ENCODE measurements at places on chromosomes 1 and 21.

DNA sequence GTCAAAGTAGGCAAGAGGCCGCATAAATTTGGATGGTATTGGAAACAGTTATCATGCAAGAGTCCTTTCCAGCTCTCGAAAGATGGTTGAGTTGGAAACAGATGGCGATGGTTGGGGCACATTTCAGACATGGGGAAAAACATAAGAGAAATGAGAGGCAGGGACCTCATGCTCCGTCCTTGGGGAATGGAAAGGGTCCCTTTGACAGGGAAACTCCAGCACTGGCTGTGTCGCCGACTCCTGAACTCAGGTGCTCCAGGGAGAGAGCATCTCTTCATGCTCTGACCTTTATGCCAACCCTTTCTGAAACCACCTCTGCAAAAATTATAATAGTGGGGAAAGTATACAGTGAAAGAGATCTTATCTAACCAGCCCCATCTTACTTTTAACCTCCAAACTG is 36.8 kb upstream of the COL6A2 start:
- DNase-seq: no peak

DNA sequence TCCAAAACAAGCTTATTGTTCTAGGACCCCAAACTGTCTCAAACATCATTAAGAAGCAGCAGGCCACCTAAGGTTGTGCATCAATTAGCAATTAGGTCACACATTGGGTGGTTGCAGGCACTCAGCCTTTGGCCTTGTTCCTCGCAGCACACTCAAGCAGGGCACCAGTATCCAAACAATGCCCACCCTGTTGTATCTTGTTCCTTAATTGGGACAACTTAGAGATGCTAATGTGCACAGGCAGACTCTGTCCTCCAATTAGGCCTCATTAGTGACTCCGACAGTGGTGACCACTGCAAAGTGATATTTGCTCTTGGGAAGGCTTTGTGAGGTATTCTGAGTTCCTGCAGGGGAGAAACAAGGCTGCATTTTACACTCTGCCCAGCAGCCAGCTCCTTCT is 515.1 kb upstream of the PTBP2 start:
- DNase-seq: no peak

DNA sequence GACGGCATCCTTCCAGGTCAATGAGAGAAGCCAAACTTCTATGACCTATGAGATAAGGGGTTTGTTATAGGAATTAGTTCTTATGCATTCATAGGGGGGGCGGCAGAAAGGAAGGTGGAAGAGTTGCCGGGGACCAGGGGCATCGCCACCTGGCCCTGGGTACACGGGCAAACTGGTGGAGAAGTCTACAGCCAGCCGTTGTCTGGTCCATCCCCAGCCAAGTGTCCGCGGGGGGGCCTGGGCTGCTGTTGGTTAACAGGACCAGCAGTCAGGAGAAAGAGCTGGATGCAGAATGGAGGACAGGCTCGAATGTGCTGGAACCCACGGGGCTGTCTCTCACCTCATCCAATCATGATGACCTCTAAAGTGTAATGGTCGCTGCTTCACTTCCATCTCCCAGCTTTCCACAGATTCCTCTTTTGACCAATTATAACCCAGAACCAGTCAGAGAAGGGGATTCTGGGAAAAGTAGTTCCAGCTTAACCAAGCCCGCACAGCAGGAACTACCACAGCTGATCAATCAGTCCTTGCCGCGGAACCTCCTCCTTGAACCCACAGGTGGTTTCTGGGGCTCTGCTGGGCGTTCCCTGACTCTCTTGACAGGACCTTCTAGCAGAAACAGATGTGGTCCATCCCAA is 17.8 kb downstream of the TMEM51 start:
- DNase-seq: no peak

DNA sequence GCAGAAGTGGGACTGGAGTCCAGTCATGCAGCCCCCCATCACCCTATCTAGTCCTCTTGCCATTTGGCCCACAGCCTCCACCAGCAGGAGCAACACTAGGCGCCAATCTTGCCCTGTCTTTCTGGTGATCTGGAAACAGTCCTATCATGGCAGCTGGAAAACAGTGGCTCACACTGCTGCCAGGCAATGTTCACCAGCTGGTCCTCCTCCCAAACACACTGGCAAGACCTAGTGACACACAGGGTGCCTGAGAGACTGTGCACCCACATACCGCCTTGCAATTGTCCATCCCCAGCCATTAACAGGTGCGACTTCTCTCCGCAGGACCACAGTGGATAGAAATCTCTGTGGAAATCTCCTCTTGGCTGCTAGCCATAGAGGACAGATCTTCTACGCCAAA is 105.5 kb downstream of the HIVEP3 start:
- DNase-seq: no peak

- no peak for DNase-seq
Observed at GRCh38 chr1:61285371-61285885, 203.1 kb downstream of the NFIA start.

DNA sequence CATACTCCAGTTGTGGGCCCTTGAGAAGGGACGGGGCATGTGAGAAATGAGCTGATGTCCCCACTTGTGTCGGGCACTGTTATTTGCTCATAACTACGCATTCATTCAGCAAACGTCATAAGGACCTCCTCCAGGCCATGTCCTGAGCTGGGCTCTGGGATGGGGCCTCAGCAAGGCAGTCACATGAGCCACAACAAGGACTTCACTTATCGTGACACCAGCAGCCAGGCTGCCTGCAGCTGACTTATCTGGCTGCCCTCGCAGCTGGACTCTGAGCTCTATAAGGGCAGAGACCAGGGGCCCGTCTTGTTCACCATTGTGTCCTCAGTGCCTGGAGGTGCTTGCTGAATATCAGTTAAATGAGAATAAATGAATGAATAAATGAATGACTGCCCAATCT is 37.5 kb upstream of the GRIK3 start:
- no peak for DNase-seq

DNA sequence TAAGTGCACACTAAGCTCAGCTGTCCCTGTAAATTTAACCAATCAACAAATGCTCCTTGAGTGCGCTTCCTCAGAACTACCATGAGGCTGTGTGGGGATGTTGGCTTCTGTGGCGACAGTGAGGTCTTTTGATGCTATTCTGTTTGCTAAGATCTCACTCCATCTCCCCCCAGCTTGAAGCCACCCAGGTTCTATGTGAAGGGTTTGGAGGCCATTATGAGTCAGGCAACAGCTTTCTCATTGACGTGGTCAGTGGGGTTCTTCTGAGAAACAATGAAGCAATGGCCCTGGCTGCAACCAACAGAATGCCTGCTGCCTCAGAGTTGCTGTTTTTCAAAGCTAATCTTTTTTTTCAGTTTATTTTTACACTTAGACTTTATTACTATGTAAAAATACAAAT is 205.5 kb downstream of the PTBP2 start:
- no peak for DNase-seq

- DNase-seq: no peak
Observed at GRCh38 chr1:236149003-236149595, 6.8 kb downstream of the GPR137B start.

DNA sequence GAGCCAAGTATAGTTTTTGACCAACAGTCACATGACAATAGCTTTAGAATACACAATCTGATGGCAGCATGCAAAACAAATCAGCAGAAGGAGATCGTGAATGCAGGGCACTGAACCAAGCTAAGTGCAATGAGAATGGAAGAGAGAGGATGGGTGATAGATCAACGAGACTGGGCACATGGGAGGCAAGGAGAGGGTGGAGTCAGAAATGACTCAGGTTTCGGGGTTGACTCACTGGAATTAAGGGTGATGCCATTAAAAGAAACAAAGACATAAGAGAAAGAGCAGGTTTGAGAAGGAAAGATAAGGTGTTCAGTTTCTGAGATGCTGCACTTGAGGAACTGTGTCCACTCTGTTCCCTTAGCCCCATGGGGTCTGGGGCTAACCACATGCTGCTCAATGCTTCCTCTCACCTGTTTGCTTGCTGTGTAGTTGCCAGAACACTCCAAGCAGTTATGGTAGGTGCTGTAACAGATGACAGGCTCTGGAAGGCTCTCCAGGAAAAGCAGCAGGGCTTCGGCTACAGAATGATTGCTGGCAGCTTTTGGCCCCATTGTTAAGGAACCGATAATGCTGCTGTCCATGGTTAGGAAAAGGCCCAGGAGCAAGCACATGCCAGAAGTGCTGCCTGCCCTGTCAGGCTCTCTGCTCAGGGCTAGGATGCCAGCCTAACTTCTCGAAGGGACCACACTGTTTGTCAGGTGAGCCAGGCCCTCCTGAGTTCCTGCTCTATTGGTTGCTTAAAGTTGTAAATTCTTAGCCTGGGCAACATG is 6.1 kb upstream of the MTF1 start:
- no peak for DNase-seq

DNA sequence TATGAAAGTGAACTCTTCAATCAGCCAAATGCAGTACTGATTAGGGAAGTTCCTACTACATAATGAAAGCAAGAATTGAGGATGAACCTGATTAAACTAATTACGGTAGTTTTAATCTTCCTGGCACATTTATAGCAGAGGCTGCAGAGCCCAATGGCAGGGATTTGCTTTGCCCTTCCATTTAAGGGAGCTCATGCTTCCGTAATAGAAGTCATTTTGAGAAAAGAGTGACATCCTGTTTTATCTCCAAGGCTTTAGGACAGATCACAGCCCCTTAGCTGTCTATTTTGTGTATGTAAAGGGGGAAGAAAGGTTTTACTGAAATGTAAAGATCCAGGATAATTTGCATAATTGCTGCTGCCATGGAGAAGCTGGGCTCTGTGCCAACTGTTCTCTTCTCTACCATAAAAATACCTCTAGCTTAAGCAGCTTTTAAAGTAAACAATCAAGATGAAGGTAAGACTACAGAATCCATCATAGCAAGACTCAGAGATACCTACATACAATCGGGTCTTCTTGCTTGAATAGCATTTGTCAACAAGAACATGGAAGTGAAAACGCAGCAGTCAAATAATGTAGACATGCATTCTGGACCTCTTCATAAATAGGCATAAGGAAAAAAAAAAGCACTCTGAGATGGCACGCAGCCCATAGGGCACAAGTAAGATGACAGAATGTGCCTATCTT is 62.5 kb downstream of the ASH1L start:
- no peak for DNase-seq

DNA sequence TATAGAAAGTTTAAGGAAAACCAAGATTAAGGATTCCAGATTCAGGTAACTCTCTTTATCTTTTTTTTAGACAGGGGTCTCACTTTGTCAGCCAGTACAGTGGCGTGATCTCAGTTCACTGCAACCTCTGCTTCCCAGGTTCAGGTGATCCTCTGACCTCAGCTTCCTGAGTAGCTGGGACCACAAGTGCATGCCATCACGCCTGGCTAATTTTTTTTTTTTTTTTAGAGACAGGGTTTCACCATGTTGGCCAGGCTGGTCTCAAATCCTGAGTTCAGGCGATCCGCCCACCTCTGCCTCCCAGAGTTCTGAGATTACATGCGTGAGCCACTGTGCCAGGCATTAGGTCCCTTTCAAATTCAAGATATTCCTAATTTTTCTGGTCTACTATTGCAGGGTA is 15.9 kb downstream of the LZIC start:
- DNase-seq: no peak

DNA sequence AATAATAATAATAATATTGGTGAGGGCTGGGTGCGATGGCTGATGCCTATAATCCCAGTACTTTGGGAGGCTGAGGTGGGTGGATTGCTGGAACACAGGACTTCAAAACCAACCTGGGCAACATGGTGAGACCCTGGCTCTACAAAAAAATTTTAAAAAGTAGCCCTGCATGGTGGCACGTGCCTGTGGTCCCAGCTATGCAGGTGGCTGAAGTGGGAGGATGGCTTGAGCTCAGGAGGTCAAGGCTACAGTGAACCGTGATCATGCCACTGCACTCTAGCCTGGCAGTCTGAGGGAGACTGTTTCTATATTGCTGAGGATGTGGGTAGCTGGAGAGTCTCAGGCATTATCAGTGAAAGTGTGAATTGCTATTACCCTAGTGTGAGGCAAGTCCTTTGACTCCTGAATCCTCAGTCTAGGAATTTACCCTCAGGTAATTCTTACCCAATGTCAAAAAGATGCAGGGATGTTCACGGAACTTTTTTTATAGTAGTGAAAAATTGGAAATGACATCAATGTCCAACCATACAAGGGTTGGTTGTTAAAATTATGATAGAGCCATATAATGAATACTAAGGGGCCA is 61.8 kb upstream of the RPL11 start:
- no peak for DNase-seq

GRCh38 chr1:168065506-168065905 is 71.2 kb downstream of the GPR161 start:
- no peak for DNase-seq

GRCh38 chr1:172487550-172487949 is 43.7 kb upstream of the PIGC start:
- DNase-seq: no peak

GRCh38 chr21:28916150-28916893 is 76.4 kb downstream of the LTN1 start:
- no peak for DNase-seq

DNA sequence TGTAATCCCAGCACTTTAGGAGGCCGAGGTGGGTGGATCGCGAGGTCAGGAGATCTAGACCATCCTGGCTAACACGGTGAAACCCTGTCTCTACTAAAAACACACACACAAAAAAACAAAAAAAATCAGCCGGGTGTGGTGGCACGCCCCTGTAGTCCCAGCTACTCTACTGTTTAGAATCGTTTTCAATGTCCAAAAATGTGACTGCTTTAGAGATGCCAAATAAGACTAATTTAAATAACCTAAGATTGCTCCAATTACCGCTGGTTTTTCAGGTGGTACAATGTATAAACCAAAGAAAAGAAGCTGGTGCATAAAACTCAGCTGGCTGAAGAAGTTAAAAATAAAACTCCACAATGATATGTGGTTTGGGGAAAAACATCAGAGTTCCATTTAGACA is 132.0 kb downstream of the RERE start:
- DNase-seq: no peak

GRCh38 chr21:42746593-42747275 is 93.3 kb downstream of the PDE9A start:
- no peak for DNase-seq

GRCh38 chr1:155085504-155086127 is 7.0 kb downstream of the EFNA3 start:
- DNase-seq: no peak

- no peak for DNase-seq
Observed at GRCh38 chr21:35178827-35179226, 129.7 kb upstream of the RUNX1 start.

DNA sequence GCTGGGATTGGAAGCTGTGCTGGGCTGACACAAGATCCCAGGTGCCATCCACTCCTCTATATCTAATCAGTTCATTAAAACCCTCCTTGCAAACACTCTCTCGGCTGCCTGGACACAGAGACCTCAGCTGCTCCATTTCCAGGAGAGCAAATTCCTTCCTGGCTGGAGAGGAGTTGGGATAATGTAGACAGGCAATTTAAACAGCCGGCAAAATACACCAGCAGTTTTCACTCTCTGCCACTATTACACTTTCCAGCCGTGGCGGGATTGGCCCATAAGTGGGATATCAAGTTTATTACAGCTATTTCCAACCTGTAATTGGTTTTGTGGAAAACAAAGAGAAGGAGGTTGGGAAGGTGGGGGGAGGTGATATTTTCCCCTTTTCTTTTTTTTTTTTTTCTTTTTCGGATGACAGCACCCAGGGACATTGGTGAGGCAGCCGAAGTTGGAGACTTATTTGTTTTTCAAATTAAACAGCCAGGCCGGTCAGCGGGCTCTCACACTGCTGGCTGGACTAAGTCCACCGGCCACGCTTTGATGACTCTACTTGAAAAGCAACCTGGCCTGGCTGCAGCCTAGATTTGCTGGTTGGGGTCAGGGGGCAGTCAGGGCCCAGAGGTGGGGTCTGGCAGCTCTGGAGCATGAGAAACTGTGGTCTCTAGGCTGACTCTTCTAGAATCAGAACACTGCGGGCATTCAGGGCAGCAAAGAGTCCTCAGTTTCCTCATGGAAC is 177.4 kb downstream of the IGSF21 start:
- DNase-seq: no peak

GRCh38 chr1:38929476-38929875 is 12.2 kb downstream of the RHBDL2 start:
- no peak for DNase-seq

All from AML-193 (cell line).